Stimulated activated CD8-positive, alpha-beta memory T cell treated with anti-CD3 and anti-CD28 coated beads, Interleukin-7, amount 100 ng/mL, for 48 hours (primary cell): ENCODE measurements at places on chromosomes 2 and 18.

DNA sequence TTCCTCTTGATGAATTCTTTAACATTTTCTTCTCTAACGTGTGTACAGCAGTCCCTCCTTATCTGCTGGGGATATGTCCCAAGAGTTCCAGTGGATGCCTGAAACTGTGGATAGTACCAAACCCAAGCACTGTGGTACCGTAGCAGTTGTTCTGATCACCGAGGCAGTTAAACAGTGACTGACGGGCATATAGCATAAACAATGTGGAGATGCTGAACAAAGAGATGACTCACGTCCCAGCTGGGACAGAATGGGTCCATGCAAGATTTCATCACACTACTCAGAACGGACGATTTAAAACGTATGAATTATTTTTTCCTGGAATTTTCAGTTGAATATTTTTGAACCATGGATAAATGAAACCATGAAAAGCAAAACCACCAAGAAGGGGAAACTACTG, 54.5 kb upstream of the SPAG16 start:
- no peak for DNase-seq

- DNase-seq = no peak
Measured at GRCh38 chr2:166282154-166282553, 93.6 kb downstream of the SCN9A start.

DNA sequence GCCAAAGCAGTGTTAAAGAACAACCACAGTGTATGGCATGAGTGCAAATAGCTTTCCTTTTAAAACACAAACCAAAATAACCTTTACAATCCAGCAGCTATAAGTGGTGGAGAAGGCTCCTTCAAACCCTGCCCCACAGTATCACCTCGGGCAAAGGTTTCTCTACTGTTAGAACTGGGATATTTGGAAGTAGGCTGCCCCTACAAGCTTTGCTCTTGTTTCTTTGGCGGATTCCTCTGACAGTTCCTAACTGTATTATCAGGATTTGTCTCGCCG, 214.8 kb downstream of the ZNF521 start:
- DNase-seq = no peak

- no peak for DNase-seq
Measured at GRCh38 chr2:7697052-7697451, 779.8 kb downstream of the RNF144A start.

DNA sequence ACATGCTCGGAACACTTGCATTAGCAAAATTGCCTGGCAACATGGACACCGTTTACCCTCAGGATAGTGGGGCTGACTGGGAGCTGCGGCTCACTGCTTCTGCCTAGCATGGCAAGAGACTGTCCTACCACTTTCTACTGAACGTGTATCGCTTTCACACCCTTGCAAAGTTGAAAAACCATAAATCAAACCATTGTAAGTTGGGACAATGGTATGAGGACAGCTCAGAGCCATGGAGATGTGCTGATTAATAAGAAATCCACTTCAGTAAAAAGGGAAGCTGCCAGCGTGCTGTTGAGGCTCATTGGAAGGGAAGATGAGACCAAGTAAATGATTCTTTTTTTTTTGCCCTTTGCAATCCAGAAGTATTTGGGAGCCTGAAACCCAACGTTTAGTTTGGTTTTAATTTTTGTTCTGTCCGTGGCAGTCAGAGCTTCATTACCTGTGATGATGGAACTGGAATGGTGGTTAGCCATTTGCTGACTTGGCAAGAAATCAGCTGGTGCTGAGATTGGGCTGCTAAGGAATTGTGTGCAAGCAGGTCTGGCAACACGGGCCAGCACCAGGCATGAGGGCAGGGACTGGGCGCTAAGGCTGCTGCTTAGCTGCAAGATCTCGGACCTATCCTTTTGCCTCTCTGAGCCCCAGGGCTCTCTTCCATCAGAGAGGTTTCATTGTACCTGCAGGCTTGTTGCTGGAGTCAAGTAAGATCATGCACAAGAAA, 75.5 kb upstream of the HS6ST1 start:
- no peak for DNase-seq
